ENCODE measurements at places on chromosomes 16 and 17. TPM values are rescaled to one million over a fixed set of nuclear protein-coding genes. Genes with fewer than 3 reads are reported as not detected.

The MAP2K4 gene
- total RNA-seq: 23.8 TPM

The KRT13 gene
- not detected for total RNA-seq

The CDH15 gene
- total RNA-seq: not detected

The ALOX12 gene
- not detected for total RNA-seq

The ASPHD1 gene
- total RNA-seq: 0.25 TPM

Measured in liver (tissue), 10 donors.